Hypothalamus (tissue), 51 donors: ENCODE measurements at places on chromosomes 4 and X.
A peak's percentile ranks its signal among the peaks of the same experiment; 100 is the strongest.

DNA sequence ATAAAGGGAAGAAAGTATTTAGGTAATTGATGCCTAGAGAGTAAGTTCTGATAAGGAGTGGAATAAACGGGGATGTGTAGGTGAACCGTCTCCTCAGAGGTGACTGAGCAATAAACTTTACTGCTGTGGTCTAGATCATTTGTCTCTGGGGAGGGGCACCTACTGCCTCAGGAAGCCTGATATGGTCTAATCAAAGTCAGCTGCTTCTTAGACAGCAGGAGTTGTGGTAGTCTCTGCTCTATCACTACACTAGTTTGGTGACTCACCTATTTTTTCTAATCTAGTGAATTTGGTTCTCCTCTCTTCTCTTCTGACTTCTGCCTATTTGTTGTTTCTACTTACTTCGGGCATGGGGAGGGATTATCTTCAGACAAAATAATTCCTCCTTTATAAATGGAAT, 95.1 kb upstream of the STIM2 start:
- no peak for DNase-seq

DNA sequence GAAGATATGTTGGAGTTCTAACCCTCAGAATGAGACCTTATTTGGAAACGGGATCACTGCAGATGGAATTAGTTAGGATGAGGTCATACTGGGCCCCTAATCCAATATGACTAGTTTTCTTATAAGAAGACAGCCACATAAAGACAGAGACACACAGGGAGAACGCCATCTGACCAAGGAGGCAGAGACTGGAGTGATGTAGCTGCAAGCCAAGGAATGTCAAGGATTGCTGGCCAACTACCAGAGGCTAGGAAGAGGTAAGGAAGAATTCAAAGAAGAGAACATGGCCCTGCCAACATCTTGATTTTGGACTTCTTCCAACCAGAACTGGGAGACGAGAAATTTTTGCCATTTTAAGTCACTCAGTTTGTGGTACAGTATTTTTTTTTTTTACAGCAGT, 152.8 kb upstream of the DIPK2B start:
- no peak for DNase-seq

DNA sequence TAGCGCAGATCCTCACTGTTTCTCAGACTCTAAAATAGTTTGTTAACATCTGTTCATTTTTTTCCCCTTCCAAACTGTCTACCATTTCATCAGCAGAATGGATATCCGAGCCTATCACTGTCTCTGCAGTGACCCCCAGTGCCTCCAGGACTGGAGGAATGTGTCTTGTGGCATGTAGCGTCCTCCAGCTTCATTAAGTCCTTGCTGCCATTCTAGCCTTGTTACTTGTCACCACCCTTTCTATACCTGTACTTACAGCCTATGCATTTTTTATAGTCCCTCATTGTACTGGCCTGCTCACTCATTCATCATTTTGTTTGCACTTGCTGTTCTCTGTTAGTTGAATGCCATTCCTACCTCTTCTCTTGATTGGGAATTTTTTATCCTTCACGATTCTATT, 179.1 kb downstream of the BMPR1B start:
- no peak for DNase-seq

DNA sequence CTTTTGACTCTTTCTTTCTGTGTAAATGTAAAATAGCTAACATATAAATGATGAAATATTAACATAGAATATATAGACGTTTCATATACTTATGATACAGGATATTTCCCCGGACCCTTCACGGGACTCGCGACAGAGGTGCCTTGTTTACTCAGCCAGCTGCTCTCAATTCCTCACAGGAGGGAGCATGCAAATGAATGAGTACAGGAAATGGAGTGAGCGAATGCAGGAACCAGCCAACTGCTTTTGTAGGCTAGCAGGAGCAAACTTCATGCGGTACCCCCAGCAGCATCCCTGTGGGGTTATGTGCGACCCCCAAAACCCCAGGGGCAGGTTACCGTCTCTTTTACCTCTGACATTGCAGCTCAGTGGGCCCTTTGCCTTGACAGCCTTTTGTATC, 110.3 kb upstream of the PDHA2 start:
- DNase-seq = no peak

DNA sequence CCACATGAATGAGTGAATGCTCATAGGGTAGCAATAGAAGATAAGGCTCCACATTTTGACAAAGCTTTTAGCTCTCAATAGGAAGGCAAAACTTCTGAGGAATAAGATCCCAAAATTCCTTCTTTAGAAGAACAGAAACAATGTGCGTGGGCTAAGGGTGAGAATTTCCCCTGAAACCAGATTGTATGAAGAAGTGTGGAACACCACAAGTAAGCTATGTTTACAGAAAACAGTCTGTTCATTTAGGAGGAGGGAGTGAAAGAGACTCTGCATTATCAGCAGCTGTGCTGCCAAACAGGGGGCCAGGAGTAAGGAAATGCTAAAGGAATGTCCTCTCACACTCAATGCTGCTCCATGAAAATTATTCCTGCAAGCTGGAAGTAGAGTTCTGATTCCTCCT, 851.6 kb downstream of the CENPC start:
- no peak for DNase-seq

GRCh38 chr4:6348408-6348807, 78.8 kb downstream of the WFS1 start:
- no peak for DNase-seq

DNA sequence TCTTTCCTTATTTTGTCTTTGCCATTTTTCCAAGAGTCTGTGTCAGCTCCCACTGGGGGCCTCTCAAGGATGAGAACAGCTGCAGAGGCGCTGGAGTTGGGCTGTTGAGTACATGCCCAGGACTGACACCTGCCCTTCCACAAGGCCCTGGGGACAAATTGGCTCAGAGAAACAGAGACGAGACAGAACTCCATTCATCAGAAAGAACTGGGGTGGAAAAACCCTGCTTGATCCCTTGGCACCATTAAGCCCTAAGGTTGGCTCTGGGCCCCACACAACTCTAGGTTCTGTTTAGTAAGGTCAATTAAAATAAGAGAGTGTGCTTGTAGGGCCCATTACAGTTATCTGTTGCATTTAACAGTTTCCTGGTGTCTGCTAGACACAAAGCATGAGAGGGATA, 63.6 kb downstream of the DCX start:
- DNase-seq = no peak

DNA sequence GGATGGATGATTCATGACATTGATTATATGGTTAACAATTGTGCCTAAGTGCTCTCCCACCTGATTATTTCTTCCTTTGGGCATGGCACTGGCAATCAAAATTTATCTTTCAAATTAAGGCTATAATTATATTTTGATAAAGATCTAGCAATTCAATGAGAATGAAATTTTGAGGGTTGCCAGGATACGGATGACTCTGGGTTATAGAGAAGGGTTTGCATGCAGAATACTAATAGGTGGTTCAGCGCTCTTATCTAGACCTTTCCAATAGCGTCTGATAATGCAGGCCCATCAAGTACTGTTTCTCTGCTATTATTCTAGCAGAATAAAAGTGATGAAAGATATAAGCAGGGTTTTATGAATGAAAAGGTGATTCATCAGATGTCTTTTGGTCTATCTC, 74.9 kb upstream of the SCML1 start:
- DNase-seq = no peak

- DNase-seq = peak; percentile 84
Measured at GRCh38 chr4:25913851-25914669, at the start of gene SMIM20. Gene SMIM20 (plus strand): TSS chr4:25914220. CDS start chr4:25914314, 94 bp downstream.

DNA sequence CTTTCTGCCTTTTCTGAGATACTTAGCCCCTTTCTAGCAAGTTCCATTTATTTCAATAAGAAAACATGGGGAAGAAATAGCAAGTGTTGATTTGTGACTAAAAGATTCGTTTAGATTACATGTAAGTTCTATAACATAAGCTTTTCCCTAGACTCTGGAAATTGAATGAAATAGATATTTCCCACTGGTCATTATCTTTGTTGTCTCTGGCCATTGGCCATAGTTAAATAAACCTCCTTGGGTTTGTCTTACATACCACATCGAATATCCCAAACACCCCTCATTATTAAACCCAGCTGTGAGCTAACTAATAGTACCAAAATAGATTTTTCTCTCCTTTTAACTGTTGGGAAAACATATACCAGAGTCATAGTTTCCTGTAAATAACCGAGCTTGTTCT, 534.8 kb downstream of the IQCM start:
- no peak for DNase-seq

- DNase-seq = no peak
Measured at GRCh38 chrX:10797466-10797865, 177.1 kb upstream of the MID1 start.

DNA sequence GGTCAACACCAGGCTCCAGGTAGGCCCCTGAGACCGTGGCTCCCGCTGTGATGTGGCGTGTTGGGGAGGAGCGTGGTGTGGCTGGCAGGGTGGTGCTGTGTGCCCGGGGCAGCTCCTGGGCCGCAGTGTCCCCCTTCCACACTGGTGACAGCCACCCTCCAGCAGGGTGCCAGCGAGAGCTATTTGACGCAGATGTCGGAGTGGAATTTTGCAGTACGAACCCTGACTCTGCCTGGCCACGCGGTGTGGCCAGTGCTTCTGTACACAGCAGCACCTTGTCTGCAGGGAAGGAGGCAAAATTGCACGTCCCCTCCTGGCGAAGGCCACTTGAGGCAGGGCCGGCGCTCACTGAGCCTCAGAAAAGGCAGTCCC, 53.2 kb downstream of the CPZ start:
- DNase-seq = no peak

DNA sequence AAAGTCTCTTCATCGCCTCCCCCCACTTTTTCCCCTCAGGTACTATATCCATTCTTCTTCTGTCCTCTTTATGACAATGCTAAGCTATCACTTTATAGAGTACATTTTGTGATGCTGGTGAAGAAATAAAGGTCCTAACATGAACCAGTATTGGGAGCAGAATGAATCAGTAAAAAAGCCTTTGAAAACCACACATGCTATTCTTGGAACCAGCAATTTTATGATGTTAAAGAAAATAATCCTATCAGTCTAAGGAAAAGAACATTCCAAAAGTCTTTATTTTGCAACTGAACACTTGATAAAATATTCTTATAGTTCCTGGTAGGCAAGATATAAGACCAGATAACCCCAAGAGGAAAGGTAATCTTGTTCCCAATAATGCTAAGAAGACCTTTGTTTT, 107.8 kb upstream of the MCF2 start:
- no peak for DNase-seq

- no peak for DNase-seq
Measured at GRCh38 chrX:21373637-21374162, 518 bp upstream of the CNKSR2 start.

DNA sequence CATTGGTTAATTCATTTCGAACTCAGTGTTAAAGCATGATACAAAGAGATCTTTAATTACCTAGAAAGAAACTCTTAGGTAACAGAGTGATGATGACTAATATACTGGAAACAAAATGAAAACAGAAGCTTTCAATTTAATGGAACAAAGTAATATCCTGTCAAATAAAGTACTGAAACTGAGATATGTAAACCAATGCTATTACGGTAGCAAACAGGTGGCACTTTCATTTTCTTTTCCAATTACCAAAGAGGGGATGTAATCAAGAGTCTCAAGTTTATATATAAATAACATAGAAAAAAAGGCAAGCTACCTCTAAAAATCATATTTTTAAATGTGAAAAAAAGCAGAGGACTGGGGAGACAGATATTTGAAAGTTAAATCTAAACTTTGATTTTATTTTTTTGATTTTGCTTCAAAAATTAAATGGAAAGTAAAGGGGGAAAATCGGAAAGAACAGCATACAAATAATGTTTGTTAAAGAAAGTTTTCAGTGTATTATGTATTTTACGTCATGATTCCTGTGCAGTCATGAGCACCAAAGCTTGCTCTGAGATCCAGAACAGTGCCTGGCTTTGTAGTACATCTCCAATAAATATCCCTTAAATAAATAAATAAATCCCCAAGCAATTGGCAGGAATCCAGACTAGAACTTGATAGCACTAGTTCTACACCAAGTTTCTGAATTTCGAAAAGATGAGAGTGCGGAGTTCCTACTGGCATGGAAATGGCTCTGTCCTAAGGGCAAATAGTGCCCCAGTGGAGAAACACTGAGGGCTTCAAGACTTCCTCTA, 25.0 kb upstream of the RAPGEF2 start:
- no peak for DNase-seq

DNA sequence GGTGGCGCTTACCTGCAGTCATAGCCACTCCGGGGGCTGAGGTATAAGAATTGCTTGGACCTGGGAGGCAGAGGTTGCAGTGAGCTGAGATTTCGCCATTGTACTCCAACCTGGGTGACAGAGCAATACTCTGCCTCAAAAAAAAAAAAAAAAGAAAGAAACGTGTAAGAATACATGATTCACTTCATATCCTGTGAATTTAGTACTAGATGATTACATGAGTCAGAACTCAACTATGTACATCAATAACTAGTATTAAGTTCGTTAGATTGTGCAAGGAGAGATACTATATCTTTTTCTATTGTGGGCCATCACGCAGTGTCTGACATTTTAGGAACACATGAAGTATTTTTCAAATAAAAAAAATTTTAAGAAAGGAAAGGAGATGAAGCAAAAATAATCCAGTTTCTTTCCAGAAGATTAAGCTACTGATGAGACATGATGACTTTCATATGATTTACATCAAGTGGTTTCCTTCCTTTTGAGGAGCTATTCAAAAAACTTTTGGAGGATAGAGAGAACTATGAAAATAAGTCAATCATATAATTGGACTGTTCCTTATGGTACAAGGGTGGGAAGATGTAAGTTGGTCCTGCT, 64.7 kb upstream of the EXOC1L start:
- DNase-seq = no peak

GRCh38 chrX:97389761-97390192, 506.1 kb downstream of the RPA4 start:
- DNase-seq = no peak

DNA sequence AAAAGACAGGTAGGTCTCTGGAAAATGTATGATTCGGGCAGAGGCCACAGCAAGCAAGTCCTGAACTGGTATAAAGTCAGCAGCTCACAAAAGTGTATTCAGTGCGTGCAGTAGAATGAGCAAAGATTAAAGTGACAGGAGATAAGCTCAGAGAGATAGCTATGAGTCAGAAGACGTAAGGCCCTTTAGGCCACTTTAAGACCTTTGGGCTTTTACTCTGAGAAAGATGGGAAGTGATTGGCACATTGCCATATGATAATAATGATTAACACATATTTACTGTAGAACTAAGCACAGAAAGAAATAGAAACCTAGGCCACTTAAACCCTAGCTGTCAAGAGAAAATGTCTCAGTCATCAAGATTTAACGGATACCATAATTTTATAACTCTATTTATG, 51.7 kb downstream of the TBCK start:
- no peak for DNase-seq

GRCh38 chr4:184279496-184280061, 61.9 kb upstream of the ENPP6 start:
- no peak for DNase-seq

- no peak for DNase-seq
Measured at GRCh38 chrX:108993909-108994308, 257.5 kb upstream of the IRS4 start.
